Stimulated activated CD4-positive, alpha-beta T cell treated with anti-CD3 and anti-CD28 coated beads, TNF-alpha, amount 100 ng/mL, for 48 hours (primary cell): ENCODE measurements at places on chromosomes 1 and 21.

DNA sequence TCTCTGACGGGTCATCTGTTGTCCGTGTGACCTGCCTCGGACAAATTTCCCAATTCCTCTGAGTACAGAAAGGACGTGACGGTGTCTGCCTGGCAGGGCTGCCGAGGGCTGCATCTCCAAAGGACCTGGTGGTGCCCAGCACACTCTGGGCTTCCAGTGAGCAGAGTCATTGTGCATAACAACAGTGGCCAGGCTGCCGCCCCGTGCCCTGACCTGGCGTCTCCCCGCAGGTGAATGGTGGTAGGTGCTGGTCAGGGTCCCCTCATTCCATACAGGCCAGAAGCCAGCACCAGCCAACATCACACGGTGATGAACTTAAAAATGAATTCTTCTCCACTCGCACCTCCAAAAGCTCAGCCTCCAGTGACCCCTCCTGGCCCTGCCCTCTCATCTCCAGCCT, 28.2 kb downstream of the PRDM16 start:
- DNase-seq = no peak

DNA sequence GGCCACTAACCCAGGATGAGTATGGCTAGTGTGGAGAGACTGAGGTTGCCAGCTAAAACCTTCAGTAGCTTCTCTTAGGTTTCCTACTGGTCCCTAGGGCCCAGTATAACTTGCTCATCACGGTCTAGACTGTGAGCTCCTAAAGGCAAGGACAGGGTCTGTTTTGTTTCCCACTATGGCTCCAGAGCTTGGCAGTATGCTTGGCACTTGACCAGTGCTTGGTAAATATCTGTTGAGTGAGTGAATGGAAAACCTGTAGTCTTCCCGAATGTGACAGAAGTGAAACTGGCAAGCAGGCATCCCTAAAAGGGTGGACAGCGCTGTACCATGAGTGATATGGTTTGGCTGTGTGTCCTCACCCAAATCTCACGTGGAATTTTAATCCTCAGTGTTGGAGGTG, 13.1 kb upstream of the PARS2 start:
- DNase-seq = no peak

DNA sequence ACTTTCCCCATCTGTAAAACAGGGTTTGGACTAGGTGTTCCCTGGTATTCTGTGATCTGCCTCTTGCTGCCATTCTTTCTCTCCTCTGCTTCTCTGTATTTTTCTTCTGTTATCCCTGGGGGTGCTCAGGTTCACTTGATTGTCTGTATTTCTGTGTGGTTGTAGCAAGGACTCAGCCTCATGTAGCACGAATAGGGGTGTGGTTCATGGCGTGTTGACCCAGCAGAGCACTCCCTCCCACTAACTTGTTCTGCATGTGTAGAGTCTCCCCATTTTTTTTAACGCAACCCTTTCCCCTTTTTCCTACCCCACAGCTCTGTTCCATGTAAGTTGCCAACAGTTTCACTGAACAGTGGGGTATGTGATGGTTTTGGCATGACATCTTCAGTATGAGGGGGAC, 1.2 kb upstream of the BNIPL start:
- DNase-seq = no peak

- no peak for DNase-seq
Measured at GRCh38 chr1:234111458-234112142, 207.1 kb downstream of the SLC35F3 start.

DNA sequence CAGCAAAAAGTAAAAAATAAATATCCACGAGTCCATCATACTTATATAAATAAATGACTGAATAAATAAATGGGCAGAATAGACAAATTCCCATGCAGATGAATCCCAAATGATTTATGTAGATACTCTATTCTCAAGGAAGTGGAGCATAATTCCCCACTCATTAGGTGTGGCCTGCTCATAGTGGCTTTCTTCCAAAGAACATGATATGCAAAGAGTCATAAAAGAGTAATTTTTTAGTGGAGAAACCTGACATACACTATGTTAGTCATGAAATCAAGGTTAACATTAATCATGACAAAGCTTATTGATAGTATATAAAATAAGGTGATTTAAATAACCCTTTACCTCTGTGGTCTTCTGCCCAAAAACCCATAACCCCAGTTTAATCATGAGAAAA, 298.9 kb downstream of the DPYD start:
- DNase-seq = no peak

DNA sequence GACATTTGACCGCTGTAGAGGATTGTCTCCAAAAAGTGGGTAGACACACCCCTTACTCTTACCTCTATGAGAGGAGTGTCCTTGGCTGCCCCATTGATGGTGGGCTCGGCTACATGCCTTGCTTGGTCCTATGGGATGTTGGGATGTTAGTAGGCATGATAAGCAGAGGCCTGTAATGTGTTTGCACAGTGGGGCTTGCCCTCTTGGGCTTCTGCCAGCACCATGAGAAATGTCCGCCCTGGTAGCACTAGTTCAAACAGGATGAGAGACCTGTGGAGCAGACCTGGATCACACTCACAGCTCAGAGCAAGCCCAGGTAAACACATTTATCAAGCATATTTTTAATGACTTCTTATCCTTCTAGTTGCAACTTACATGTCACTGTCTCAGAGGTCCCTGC, 54.2 kb downstream of the SH3GLB1 start:
- no peak for DNase-seq

DNA sequence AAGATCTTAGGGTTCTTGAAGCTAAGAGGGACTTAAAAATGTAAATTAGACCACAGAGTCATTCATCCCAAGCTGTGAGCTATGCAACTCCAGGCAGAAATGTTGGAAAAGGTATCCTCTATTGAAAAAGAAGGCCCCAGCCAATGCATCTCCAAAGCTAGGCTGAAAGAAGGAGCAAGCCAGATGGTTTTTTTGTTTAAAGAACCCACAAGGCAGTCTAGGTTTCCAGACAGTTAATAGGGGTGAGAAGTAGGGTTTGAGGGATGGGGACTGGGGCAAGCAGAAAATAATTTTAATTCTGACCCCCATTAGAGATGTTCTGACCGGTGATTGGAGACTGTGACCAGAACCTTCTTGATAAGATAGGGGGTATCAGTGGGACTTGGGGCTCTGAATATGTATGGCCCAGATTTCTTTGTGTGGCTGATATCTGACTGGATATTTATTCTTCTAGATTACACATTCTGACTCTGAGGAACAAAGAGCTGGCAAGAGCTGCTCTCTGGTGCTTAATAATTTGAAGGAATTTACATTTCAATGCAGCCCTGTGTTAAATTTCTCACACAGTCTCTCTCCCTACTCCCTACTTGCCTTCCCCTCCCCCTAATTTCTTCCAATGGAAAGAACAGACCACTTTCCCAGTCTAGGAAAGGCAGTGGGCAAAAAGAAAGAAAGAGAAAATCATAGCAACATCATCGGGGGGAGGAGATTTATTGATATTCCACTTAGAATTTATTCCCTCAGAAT, 104.9 kb downstream of the NUF2 start:
- DNase-seq = no peak

- no peak for DNase-seq
Measured at GRCh38 chr1:222286011-222286410, 261.9 kb downstream of the HHIPL2 start.

- DNase-seq = no peak
Measured at GRCh38 chr1:166875302-166875733, 746 bp downstream of the TADA1 start.
